ENCODE measurements at places on chromosomes 2 and 18.
A peak's percentile ranks its signal among the peaks of the same experiment; 100 is the strongest.

- peak; percentile 2 for DNase-seq
Measured at GRCh38 chr2:54088191-54088634, 27.2 kb upstream of the ACYP2 start.

DNA sequence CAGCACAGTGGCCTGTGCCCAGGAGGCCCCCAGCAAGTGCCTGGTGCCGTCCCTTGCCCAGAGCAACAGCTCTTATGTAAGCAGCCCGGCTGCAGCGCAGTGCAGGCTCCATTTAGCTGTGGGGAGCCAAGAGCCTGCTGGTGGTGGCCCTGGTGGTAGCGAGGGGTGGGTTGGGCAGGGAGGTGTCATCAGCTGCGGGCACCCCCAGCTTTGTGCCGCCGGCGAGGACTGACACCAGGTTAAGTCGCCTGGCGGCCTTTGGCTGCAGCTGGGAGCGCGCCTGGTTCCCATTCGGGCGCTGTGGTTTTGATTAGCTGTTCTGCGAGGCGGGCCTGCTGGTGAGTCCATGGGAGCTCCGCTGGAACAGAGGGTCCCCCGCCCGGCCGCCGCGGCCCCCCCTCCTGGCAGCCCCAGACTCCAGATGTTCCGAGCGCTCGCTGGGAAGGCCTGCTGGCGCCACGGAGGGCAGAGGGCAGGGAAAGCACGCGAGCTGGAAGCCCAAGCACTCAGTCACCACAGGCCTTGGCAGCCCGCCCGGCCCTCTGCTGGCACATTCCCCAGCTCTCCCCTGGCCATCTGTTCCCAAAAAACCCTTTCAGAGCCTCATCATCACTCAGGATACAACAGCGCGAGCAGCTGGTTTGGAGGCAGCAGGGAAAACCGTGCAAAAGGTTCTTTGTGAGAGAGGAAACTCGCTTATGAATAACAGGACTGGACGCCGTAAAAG, 18.4 kb downstream of the ATOH8 start:
- DNase-seq: peak; percentile 98

GRCh38 chr2:55511508-55512124, 7.9 kb upstream of the CFAP36 start:
- DNase-seq: peak; percentile 24

GRCh38 chr2:207311316-207312005, 145.7 kb upstream of the KLF7 start:
- peak; percentile 58 for DNase-seq

DNA sequence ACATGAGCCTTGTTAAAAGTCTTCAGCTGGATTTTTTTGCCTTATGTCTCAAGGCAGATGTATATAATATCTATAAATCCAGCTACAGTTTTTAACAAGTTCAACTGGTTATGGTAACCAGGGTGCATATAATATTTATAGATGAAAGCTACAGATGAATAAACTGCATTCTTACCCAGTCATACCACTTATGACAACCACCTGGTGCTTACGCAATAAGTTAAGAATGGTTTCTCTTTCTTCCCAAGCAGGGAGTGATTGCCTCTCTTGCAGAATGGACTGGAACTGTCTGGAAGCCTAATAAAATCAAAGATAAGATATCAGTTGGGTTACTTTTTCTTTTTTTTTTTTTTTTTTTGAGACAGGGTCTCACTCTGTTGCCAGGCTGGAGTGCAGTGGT, 19.6 kb downstream of the DHX57 start:
- peak; percentile 31 for DNase-seq

DNA sequence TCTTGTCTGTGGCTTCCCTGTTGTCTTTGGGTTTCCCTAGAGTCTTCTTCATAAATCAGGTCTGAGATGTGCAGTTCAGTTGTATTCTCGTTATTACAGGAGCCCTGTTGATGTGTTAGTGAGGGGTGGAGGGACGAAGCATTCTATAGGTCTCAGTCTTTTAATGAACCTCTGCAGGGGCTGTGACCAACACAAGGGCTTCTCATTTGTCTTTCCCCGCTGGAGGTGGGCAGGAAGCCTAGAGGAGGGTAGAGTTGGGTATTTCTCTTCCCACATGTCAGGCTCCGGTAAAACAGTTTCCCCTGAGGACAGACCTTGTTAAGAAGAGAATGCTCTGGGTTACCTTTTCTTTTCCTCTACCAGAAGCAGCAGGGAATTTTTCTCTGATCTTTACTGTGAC, 31.2 kb downstream of the PROC start:
- no peak for DNase-seq

GRCh38 chr2:165535471-165535870, 66.0 kb downstream of the CSRNP3 start:
- no peak for DNase-seq

- DNase-seq: no peak
Measured at GRCh38 chr2:219183151-219183772, 5.2 kb downstream of the RETREG2 start.

GRCh38 chr2:217650716-217651360, 352.0 kb downstream of the TNS1 start:
- peak; percentile 9 for DNase-seq

Measured in NCI-H226 (cell line).